Aorta (tissue), 5 donors: ENCODE measurements at places on chromosomes 2 and 18. TPM values are rescaled to one million over a fixed set of nuclear protein-coding genes. Genes with fewer than 3 reads are reported as not detected.

DNA sequence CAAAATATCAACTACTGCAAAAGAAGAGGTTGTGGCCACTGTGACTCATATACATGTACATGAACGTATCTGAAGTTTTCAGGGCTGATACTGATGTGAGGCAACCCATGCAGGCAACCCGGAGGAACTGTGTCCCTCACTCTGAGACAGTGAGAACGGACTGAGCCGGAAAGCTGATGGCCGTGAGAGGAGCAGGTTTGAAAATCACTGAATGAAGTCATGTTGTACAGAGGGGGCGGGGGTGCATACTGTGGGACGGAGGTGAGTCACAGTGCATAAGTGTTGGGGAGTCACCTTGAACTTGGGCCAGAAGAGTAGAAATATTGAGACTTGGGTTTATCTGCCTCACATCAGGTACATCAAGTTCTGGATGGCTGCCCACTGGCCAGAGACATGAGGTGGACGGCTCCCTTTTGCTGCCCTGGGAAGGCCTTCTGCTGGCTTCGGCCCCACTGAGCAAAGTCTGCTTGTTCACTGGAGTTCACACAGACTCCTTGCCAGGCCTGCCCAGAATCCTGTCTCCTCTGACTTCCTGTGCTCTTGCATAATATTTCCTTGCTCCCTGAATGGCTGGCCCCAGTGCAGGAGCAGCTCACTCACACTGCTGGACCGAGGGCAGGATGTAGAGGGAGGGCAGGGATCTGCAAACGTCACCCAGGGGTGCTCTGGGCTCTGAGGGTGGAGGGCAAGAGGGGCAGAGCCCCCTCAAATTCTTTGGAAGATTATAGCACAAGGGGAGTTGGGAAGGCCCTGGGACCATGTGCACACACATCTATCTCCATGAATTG lies 18.1 kb downstream of the EPAS1 start:
- peak overlapping the region; percentile 71 for H3K27ac ChIP-seq
- H3K4me1 ChIP-seq: peaks cover 14% of the 10 kb centered on the region
- H3K36me3 ChIP-seq: no peaks in the 10 kb centered on the region
- no peaks in the 10 kb centered on the region for H3K27me3 ChIP-seq
- peak; percentile 95 for DNase-seq
- H3K4me3 ChIP-seq: no peak overlapping the region

The C2orf80 gene
- not detected for total RNA-seq

The MOCOS gene
- 1.7 TPM for total RNA-seq

The OSBPL1A gene
- total RNA-seq: 43.2 TPM

The NPHP1 gene
- total RNA-seq: 8.3 TPM

The GAL3ST2 gene
- total RNA-seq: not detected

DNA sequence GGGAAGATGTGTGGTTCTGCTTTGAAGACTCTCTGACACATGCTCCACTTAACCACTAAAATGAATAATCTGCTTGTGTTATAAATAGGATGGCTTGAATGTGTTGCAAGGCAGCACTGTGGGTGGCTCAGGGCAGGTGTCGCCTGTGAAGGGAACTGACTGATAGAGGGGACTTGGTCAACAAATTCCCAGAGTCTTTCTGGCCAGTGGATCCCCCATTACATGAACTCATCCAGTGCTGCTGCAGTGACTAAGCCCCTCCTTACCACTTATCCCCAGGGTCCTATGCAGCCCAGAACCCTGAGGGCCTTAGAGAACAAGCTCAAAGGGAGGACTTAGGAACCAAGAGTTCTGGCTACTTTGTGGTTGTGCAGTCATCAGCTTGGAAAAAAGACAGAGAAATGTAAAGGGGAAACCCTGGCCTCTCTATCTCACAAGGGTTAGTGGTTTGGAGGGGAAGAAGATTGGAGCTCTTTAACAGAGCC lies 226.2 kb upstream of the TNP1 start:
- H3K4me3 ChIP-seq: no peak overlapping the region
- no peak overlapping the region for H3K27ac ChIP-seq

The FER1L5 gene
- total RNA-seq: 0.42 TPM

GRCh38 chr2:203586206-203586605 lies 51.1 kb upstream of the RAPH1 start:
- H3K27ac ChIP-seq: no peak overlapping the region
- no peaks in the 10 kb centered on the region for H3K27me3 ChIP-seq
- DNase-seq: no peak
- no peak overlapping the region for H3K4me3 ChIP-seq
- peaks cover 9% of the 10 kb centered on the region for H3K4me1 ChIP-seq

GRCh38 chr2:20220806-20221554 lies 4.0 kb downstream of the SDC1 start:
- H3K4me3 ChIP-seq: no peak overlapping the region
- H3K27ac ChIP-seq: no peak overlapping the region
- DNase-seq: no peak

The KLHL30 gene
- total RNA-seq: 8.8 TPM

GRCh38 chr2:18465979-18466378 lies 94.5 kb downstream of the RDH14 start:
- H3K4me3 ChIP-seq: no peak overlapping the region
- no peaks in the 10 kb centered on the region for H3K36me3 ChIP-seq
- DNase-seq: no peak
- no peak overlapping the region for H3K27ac ChIP-seq
- H3K27me3 ChIP-seq: no peaks in the 10 kb centered on the region

The DSC1 gene
- total RNA-seq: not detected

DNA sequence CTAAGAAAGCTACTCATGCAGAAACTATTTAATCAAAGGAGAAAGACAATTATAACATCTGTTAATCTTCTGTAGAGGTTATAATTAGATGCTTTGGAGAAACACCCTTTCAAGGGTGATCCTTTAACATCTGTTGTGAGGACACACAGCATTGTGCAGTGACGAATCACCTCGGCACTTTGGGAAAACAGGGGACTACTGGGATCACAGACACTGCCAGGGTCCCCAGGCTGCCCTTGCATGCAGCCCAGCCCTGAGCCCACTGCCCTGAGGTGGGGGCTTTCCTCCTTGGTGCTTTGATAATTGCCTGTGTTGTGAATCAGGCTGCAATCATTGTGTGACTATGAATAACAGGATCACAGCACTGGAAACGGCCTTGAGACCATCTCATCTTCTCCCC lies 10.6 kb downstream of the NCKAP5 start:
- no peak for DNase-seq
- no peak overlapping the region for H3K4me3 ChIP-seq
- H3K27ac ChIP-seq: no peak overlapping the region
- H3K4me1 ChIP-seq: no peaks in the 10 kb centered on the region
- H3K36me3 ChIP-seq: no peaks in the 10 kb centered on the region

DNA sequence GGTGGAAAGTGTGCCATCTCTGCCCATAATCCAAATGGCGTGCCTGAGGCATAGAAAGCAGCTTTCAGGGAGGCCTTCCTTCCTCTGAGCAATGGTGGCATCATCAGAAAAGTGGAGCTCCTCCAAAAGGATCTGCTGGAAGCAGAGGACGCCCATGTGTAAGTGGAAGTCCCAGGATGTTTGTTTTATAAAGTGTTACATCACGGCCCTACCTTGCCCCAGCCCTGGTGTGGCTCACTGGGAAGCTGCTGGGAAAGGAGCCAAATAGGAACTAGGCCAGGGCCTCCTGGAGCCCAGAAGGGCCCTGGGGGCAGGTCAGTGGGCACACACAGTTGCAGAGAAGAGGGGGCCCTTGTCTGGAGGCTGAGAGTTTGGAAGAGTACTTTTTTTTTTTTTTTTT lies 4.2 kb upstream of the ODC1 start:
- no peak overlapping the region for H3K4me3 ChIP-seq
- no peak for DNase-seq
